ENCODE measurements at places on chromosomes 5 and 9. TPM values are rescaled to one million over a fixed set of nuclear protein-coding genes. Genes with fewer than 3 reads are reported as not detected.

- H3K4me3 ChIP-seq = no peak overlapping the region
- DNase-seq = peak; percentile 42
- H3K27me3 ChIP-seq = no peaks in the 10 kb centered on the region
- peaks cover 2% of the 10 kb centered on the region for H3K36me3 ChIP-seq
Measured at GRCh38 chr9:33466565-33467495, 6.9 kb downstream of the NOL6 start.

DNA sequence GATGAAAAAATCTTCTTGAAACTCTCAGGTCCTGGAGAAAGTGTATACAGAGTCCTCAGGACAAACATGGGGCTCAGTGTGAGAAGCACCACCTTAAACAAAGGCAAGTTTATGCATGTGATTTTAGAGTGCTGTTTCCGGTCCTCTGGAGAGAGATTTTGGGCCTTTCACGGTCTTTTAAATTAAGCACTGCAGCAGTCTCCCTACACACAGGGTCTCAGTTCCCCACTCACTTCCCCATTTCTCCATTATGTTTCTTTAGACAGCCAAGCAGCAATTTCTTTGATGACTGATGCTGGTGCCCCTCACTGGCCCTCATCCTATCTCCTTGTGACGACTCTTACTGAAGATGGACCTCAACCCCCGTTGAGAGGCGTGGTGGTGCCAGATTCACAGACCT is 220.2 kb upstream of the CLINT1 start:
- DNase-seq = no peak
- no peaks in the 10 kb centered on the region for H3K4me1 ChIP-seq
- H3K27me3 ChIP-seq = peaks cover 3% of the 10 kb centered on the region
- no peaks in the 10 kb centered on the region for H3K36me3 ChIP-seq
- H3K4me3 ChIP-seq = no peak overlapping the region

GRCh38 chr5:137871571-137871970 is 3.9 kb downstream of the MYOT start:
- peaks cover 23% of the 10 kb centered on the region for H3K4me1 ChIP-seq
- DNase-seq = no peak
- H3K36me3 ChIP-seq = no peaks in the 10 kb centered on the region
- peak overlapping the region; percentile 57 for H3K4me3 ChIP-seq
- H3K27ac ChIP-seq = peak overlapping the region; percentile 88

GRCh38 chr5:173714551-173715428 is 98.3 kb upstream of the BOD1 start:
- peak overlapping the region; percentile 43 for H3K27ac ChIP-seq
- H3K27me3 ChIP-seq = no peaks in the 10 kb centered on the region
- peak; percentile 31 for DNase-seq
- H3K36me3 ChIP-seq = no peaks in the 10 kb centered on the region

DNA sequence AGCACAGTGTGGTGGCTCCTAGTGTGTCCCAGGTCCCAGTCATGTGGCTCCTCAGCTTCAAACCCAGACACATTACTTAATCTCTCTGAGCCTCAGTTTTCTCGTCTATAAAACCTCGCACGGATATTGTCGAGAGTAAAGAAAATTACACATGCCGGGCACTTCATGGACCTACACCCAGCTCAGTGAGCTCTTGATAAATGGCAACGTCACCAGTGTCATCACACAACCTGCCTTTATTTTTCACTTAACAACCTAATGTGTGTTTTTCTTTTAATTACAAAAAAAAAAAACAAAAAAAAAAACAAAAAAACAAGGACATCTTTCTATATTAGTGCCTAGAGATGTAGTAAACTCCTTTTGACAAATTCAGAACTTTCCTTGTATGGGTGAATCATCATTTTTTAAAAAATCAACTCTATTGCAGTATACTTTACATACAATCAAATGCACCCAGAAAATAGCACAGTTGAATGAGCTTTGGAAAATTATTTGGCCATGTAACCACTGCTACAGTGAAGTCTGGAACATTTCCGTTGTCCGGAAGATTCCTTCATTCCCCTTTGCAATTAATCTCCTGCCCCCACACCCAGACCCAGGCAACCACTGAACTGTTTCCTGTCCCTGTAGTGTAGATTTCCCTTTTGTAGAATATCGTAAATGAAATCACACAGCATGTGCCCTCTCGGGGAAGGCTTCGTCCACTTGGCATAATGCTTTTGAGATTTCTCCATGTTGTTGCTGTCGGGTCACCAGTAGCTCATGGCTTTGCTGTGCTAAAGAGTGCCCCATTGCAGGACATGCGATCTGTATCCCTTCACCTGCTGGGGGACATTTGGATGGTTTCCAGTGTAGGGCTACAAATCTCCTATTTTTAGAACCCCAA is 100.4 kb upstream of the LARP1 start:
- H3K27ac ChIP-seq = peak overlapping the region; percentile 25
- no peaks in the 10 kb centered on the region for H3K27me3 ChIP-seq
- H3K4me3 ChIP-seq = no peak overlapping the region
- no peaks in the 10 kb centered on the region for H3K36me3 ChIP-seq

GRCh38 chr5:157598350-157598936 is 22.9 kb upstream of the ADAM19 start:
- H3K4me3 ChIP-seq = no peak overlapping the region
- no peak for DNase-seq
- H3K27me3 ChIP-seq = no peaks in the 10 kb centered on the region
- no peaks in the 10 kb centered on the region for H3K4me1 ChIP-seq
- H3K27ac ChIP-seq = no peak overlapping the region

DNA sequence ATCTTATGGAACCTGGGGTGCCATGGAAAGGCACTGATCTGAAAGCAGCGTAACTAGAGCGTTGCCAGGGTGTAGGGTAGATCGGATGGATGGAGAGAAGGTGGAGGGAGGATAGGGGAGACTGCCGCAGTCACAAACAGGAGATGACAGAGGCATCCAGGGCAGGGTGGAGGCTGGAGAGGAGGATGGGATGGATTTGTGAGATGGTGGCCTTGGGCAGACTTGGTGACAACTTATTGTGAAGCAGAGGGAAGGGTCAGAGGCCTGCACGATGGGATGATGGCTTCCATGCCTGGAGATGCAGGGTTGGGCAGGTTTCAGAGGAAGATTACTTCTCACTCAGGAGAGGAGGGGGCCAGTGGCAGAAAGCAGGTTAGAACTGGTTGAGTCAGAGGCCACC is 2.4 kb downstream of the GLIPR2 start:
- H3K27me3 ChIP-seq = peaks cover 17% of the 10 kb centered on the region
- no peak overlapping the region for H3K4me3 ChIP-seq
- H3K4me1 ChIP-seq = peaks cover 13% of the 10 kb centered on the region
- H3K27ac ChIP-seq = no peak overlapping the region

DNA sequence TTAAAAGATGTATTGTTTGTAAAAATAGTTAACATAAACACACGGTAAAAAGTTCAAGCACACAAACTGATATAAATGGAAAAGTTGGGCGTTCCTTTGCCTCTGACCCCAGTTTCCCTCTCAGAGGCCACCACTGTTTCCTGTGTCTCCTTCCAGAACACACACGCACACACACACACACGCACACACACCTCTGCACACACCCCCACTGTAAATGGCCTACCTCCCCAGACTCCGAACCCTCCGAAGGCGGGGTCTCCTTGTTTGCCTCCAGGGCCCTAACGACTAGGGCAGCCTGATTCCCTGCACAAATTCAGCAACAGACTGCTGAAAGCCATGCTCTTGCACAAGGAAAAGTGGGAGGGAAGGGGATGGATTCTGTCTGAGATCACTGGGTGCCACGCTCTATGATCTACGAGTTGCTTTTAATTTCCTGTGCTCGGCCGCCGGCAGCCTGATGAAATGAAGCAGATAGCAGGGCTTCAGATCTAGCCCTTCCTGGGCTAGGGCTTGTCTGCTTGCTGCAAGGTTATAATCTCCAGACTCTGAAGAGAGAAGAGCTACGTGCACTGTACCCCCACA is 184.0 kb upstream of the IL12B start:
- H3K4me1 ChIP-seq = no peaks in the 10 kb centered on the region
- H3K27me3 ChIP-seq = no peaks in the 10 kb centered on the region
- no peak overlapping the region for H3K27ac ChIP-seq
- H3K4me3 ChIP-seq = no peak overlapping the region

ADGRD2 gene
- total RNA-seq = not detected

RBM27 gene
- total RNA-seq = 15.4 TPM

Measured in gastrocnemius medialis (tissue), 4 donors.